AG09319 (cell line): ENCODE measurements at places on chromosomes 7 and 10.
A peak's percentile ranks its signal among the peaks of the same experiment; 100 is the strongest.

GRCh38 chr10:121171825-121172787 lies 320.9 kb downstream of the WDR11 start:
- no peak for DNase-seq

- DNase-seq: no peak
Observed at GRCh38 chr10:29185050-29185449, 103.8 kb upstream of the LYZL1 start.

- DNase-seq: no peak
Observed at GRCh38 chr7:30309842-30310435, 25.5 kb downstream of the ZNRF2 start.

- DNase-seq: no peak
Observed at GRCh38 chr7:134692344-134692705, 45.7 kb downstream of the BPGM start.

GRCh38 chr7:66950763-66951162 lies 29.7 kb downstream of the TMEM248 start:
- no peak for DNase-seq

DNA sequence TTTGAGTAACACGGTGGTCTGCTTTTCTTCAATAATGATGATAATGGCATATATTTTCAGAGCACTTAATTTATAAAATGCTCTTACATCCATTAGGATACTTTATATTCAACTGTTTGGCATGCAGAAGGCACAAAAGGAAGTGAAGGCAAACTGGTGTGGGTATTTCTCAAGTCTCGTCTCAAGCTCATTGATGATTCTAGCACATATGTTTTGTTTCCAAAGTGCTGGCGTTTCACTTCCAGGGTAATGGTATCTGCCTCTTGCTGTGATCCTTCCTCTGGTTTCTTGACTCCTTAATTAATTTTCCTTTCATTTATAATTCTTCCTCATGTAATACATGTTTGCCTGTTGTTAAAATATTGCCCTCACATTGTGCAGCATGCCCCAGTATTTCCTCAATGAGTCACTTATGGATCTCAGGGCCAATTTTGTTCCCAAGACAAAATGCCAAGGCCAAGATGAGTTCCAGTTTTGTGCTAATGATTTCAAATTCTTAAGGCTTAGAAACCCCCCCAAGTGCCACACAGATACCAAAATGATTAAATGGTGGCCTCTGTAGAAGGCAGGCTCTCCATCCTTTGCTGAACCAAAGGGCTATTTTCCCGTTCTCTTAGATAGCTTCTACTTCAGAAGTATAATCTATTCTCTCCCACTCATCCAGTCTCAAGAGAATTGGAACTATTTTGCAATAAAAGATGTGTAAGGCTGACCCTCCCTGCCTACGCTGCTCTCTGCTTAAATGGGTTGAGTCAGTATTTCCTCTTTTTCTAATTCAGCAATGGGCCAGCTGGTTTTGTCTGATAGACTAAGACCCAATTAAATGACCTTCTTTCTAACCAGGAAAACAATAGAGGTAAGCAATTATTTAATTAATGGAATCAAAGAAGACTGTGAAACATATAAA lies 171.2 kb downstream of the ZNF365 start:
- DNase-seq: peak; percentile 20

DNA sequence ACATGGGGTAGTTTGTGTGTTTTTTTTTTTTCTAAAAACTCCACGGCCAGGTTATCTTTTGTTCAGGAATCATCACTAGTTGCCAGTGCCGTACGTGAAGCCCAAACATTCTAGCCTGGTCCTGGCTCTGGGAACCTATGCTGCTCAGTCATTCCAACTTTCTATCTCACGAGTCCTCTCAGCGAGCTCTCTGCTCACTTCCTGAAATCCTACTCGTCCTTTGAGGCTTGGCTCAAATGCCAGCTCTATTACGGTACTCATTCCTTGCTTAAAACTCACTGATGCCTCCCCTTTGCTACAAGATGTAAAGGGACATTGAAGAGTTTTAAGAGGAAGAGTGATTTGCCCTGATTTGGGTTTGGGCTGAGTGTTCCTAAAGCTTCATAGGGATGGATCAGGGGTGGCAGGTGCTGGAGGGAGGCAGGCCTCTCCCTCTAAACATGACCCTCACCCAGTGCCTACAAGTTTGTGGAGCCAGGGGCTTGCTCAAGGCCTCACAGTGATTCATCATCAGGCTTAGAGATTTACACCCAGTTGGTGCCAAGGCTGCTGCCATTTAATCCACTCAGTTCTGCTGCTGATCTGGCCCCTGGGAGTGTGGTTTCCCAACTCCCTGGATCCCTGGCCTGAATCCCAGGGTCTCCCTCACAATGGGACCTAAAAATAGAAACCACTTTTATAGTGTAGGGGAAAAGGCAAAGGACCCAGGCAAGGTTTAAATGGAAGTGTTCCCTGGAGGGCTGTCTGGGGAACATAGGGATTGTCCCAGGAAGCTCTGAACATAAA lies 46.1 kb upstream of the R3HCC1L start:
- DNase-seq: no peak

DNA sequence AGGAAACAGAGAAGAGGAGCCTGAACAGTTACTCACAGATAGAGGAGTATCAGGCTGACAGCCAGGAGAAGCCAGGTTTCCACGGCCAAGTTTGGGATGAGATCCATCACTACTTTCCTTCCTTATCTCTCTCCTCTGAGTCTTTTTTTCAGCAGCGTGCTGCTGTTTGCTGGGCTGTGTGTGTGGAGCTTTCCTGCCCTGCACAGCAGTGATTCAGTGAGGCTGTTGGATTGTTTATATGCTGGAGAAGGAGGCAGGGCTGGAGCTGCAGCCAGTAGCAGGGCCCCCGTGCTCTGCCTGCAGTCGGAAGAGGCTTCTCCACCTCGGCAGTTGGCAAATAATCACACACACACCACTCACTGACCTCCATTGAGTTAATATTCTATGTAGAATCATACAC lies at the start of gene CYP3A7:
Gene CYP3A7 (minus strand): TSS at position 210 of the 400 bp plus-strand sequence. CDS start 103 bp downstream, at position 107.
- DNase-seq: no peak

DNA sequence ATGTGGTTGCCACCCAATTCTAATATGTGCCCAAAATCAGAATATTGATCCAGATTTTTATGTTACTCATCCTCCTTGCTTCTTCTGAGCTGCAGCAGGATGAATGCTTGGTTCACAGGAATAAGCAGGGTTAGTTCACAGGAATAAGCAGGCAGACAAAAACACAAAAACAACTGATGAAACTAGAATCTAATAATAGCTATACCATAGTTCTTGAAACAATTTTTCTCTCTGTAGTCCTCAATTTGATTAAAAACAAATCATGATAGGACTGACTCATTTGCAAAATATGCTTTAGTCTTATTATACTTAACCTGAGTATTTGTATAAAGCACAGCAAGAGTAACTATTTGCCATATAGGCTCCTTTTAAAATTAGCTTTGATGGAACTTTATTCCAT lies 24.4 kb upstream of the ARHGAP12 start:
- DNase-seq: no peak

- no peak for DNase-seq
Observed at GRCh38 chr7:111508387-111508786, 53.9 kb downstream of the IMMP2L start.
